Hepatocyte (in vitro differentiated cells): ENCODE measurements at places on chromosomes 1 and 21. TPM values are rescaled to one million over a fixed set of nuclear protein-coding genes. Genes with fewer than 3 reads are reported as not detected.
A peak's percentile ranks its signal among the peaks of the same experiment; 100 is the strongest.

The APCS gene
- total RNA-seq: 1.2 TPM in 1 of 2 replicates, not detected in the other

GRCh38 chr1:172588296-172589291, 55.6 kb downstream of the SUCO start:
- no peaks in the 10 kb centered on the region for H3K27me3 ChIP-seq
- H3K4me1 ChIP-seq: no peaks in the 10 kb centered on the region
- peaks cover 3% of the 10 kb centered on the region for H3K36me3 ChIP-seq
- no peak overlapping the region for H3K4me3 ChIP-seq

GRCh38 chr1:200415789-200416593, 6.2 kb upstream of the ZNF281 start:
- no peaks in the 10 kb centered on the region for H3K36me3 ChIP-seq
- H3K4me3 ChIP-seq: no peak overlapping the region
- H3K4me1 ChIP-seq: peaks cover 16% of the 10 kb centered on the region
- H3K27me3 ChIP-seq: no peaks in the 10 kb centered on the region
- DNase-seq: peak; percentile 72

GRCh38 chr1:109573785-109574184, 25.4 kb downstream of the GNAI3 start:
- no peaks in the 10 kb centered on the region for H3K36me3 ChIP-seq
- H3K27me3 ChIP-seq: no peaks in the 10 kb centered on the region
- no peak overlapping the region for H3K27ac ChIP-seq
- H3K4me1 ChIP-seq: peaks cover 26% of the 10 kb centered on the region

GRCh38 chr1:93708734-93709481, 27.3 kb upstream of the BCAR3 start:
- H3K27ac ChIP-seq: peak overlapping the region; percentile 59
- no peaks in the 10 kb centered on the region for H3K27me3 ChIP-seq
- peak; percentile 49 for DNase-seq
- peaks cover 35% of the 10 kb centered on the region for H3K4me1 ChIP-seq
- H3K4me3 ChIP-seq: no peak overlapping the region
